Smooth muscle cell of trachea (primary cell): ENCODE measurements at places on chromosomes 12 and 14. TPM values are rescaled to one million over a fixed set of nuclear protein-coding genes. Genes with fewer than 3 reads are reported as not detected.

The ANKRD52 gene
- total RNA-seq, result 14.0 and 15.9 TPM in 2 replicates

The DNAH10 gene
- 0.15 and 0.17 TPM in 2 replicates for total RNA-seq

The LTB4R gene
- 0.87 and 4.1 TPM in 2 replicates for total RNA-seq

The PZP gene
- not detected in 2 replicates for total RNA-seq

The MSRB3 gene
- 37.1 TPM in 2 replicates for total RNA-seq

The APOF gene
- total RNA-seq, result not detected in 2 replicates

The MPHOSPH9 gene
- total RNA-seq, result 31.3 and 69.8 TPM in 2 replicates

The NGB gene
- total RNA-seq, result not detected in 2 replicates

The KRT82 gene
- not detected in 2 replicates for total RNA-seq

The ATL1 gene
- 10.3 and 13.8 TPM in 2 replicates for total RNA-seq

The PMEL gene
- 0.33 and 1.6 TPM in 2 replicates for total RNA-seq

The KRT5 gene
- total RNA-seq, result 0.50 and 6.7 TPM in 2 replicates

The PCED1B gene
- not detected in 2 replicates for total RNA-seq

The APPL2 gene
- 46.7 and 58.9 TPM in 2 replicates for total RNA-seq
